GOT3 (cell line): ENCODE measurements at places on chromosomes 2 and 18.

DNA sequence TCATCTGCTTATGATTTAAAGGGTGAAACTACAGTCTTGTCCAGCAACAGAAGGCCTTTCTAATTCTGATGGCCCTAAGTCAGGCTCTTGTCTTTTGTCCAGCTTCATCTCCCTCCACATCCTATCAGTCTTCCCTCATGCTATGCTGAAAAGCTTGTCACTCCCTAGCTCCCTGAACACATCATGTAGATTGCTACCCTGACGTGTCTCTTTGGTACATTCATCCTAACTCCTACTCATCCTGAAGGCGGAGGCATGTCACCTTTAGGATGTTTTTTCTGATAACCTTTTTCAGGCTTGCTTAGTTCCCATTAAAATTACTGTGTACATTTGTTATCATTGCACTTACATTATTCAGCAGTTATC, 78.4 kb upstream of the ARL5A start:
- DNase-seq: no peak

DNA sequence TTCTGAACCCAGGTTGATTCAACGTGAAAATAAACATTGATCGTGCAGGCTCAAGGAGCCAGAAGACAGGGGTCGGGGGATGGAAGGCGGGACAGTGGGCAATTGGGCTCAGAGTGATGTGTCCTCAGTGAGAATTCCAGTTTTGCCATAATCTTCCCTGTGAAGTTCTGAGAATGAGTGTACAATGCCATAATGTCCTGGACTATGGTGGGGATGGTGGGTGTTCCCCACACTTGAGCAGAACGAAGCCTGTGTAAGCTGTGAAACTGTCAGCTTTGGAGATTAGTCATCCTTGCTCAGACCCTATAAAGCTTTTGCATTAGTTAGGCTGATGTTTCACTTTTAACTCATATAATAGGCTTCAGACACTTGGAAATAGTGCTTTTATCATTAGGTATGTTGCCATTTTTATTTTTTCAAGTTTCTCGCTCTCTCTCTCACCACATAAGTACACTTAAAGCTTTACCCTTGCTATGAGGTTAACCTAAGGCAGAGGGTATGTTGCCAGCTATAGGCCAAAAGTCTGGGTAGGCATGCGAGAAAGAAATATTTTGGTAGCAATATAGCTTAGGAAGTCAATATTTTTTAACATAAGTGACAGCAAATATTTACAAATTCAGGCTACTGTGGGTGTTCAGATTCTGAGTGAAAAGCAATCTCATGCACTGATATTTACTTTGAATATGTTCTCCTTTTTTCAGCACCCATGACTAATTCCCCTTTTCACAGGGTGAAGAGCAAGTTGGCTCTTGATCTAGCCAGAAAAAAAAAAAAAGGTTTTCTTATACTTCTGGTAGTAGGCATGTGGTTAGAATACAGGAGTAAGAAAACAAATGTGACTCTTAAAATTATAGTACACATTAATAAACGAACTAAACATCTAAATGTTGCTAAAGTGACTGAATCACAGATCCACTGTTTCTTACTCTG, 47.2 kb downstream of the CDC42EP3 start:
- DNase-seq: no peak

DNA sequence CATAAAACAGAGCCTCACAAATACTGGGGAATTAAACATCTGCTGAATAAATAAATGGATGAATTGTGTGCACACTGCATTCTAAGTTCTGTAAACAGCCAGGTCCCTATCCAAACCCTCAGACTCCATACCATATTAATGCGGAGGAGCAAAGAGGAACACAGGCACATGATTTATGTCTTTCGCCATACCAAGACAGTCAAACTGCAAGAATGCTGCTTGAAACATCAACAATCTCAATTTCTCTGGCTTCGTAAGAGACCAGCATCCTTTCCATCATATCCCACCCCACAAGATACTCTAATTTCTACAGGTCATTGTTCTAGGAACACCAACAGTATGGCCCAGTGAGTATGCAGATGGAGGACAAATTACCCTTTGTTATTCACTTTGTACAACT, 15.0 kb downstream of the KANSL3 start:
- DNase-seq: no peak

GRCh38 chr2:30666266-30666874, 140.9 kb downstream of the CAPN13 start:
- DNase-seq: peak; percentile 32

DNA sequence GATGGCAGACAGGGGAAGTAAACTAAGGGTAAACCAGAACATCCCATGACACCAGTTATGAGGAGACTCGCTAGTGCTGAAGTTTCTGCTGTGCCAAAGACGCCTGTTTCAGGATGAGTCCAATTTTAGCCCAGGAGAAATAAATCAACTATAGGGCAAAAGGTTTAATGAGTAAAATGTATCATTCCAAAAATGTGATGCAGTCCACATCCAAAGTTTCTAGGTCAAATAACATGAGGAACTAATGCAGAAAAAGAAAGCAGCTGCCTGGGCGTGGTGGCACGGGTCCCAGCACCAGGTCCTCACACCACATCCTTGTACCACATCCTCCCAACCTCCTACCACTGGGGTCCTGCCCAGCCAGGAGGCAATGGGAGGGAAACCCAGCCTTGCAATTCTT, 126.9 kb upstream of the CTAGE1 start:
- DNase-seq: no peak

DNA sequence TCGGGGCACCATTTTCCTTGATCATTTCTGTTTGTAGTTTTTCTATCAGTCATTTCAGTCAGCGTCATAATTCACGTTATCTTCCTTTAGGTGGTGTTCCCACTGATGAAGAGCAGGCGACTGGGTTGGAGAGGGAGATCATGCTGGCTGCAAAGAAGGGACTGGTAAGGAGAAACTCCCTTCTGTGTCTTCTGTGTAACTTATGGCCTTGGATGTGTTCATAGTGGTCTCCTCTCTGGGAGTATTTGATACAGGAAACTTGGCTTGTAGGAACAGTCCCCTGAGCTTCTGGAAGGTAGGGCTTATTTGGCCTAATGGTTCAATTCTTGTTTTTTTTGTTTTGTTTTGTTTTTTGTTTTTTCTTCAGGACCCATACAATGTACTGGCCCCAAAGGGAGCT, 1.1 kb downstream of the COX5B start:
- DNase-seq: no peak

GRCh38 chr18:76398896-76399612, 96.0 kb downstream of the ZNF516 start:
- no peak for DNase-seq

DNA sequence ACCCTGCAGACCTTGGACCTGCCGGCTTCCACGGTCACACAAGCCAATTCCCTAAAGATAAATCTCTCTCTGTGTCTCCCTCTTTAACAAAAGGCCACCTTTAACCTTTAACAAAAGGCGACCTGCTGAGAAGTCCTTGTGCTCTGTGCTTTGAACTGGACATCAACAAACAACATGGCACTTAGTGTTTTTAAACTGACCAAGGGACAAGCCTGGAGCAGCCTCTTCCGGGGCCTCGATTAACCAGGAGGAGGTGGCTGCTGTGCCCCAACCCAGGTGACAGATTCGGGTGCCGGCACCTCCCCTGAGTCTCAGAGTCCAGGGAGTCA, 135.3 kb downstream of the RTP5 start:
- DNase-seq: no peak

- no peak for DNase-seq
Observed at GRCh38 chr2:231394211-231395141, 1.0 kb upstream of the B3GNT7 start.

GRCh38 chr2:118387509-118387908, 299.2 kb downstream of the INSIG2 start:
- DNase-seq: no peak

GRCh38 chr2:218145124-218145523, 19.3 kb downstream of the CXCR2 start:
- no peak for DNase-seq

- DNase-seq: no peak
Observed at GRCh38 chr2:150125188-150125587, 362.3 kb downstream of the RND3 start.

GRCh38 chr18:74520096-74520833, 14.0 kb upstream of the CNDP1 start:
- no peak for DNase-seq
